ENCODE measurements at places on chromosomes 12 and 14.

GRCh38 chr12:39675263-39675662 is 55.7 kb upstream of the ABCD2 start:
- no peak for DNase-seq

DNA sequence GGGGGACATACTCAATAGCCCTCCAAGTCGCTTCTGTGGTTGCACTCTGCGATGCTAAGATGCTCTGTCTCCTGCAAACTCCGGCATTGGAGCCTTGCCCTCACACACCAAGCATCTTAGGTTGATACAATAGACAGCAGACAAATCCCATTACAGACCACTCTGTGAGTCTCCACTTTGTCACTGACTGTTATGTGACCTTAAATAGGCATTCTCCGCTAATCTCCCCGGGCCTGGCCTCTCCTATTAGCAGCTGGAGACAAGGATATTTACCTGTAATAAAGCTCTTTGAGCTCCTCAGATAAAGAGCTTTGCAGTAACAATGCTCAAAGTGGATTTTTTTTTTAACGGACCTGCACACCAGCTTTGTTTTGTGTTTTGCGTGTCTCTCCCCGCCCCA is 479.7 kb upstream of the TBX3 start:
- DNase-seq = no peak

DNA sequence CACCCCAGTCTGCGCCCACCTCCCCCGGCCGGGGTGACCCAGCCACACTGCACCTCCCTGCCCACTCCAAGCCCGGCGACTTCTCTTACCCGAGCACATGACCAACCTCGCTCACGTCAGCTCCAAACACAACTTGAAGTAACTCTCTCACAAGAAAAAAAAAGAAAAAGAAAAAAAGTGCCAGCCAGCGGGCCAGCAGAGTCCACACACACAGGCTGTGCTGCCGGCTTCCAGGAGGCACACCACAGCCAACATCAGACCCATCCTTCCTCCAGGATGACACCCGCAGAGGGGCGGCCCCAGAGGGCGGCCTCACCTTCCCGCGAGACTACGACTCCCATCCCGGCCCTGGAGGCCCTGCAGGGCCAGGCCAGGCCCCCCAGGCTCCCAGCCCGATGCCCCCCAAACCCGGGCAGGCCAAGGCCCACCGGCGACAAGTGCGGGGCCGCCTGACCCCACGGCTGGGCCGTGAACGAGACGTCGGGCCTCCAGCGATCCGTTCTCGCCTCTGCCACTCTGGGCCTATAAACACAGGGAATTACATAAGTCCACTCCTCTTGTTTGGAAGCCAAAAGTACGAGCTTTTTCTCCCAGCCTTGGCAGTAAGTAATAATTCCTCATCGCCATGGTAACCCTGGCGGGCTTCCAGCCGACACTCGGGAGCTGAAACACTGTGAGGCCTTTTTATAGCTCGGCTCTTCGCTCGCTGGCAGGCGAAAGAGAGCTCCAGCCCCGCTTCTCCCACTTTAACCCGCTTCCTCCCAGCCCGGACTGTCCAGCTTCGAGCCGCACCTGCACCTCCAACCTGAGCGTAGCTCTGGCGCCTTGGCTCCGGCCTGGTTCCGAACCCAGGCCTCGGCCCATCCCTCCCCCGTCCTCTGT is 49.1 kb downstream of the NCOR2 start:
- no peak for DNase-seq

GRCh38 chr12:114221136-114221833 is 184.7 kb downstream of the TBX5 start:
- no peak for DNase-seq

GRCh38 chr14:105490267-105490571 is 827 bp upstream of the TEDC1 start:
- DNase-seq = no peak

GRCh38 chr12:67152451-67152850 is 116.7 kb upstream of the CAND1 start:
- DNase-seq = no peak

DNA sequence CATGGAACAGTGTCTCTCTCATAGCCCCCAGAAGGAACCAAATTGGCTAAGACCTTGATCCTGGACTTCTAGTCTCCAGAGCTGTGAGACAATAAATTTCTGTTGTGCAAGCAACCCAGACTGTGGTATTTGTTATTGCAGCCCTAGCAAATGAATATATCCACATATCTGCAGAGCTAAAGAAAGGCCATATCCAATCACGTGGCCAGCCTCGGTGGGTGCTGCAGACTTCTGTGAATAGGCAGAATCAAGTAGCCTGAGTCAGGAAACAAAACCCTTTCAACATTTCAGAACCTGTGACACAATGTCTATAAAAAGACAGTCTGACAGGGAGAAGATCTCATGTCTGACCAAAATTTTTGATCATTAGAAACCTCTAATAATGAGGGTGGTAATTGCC is 71.0 kb upstream of the CPM start:
- DNase-seq = no peak

DNA sequence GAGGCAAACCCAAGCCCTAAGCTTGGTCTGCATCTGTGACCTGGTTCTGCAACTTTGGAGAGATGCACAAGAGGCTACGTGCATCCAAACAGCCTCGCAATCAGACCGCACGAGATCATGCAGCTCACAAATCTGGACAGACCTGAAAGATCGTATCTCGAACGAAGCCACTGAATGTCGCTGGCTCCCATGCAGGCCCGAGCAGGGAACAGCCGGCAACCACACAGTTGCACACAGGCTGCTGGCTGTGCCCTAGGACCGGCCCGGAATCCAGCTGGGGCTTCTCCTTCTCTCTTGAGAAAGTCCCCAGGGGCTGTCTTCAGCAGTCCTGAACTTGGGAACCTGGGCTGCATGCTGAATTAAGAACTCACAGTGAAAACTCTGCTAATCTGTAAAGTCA is 27.9 kb downstream of the WNT5B start:
- no peak for DNase-seq

All from activated CD4-positive, alpha-beta T cell treated with anti-CD3 and anti-CD28 coated beads, Interleukin-2, amount 50 U/mL, for 4 hours (primary cell).